ENCODE measurements at places on chromosomes 7 and 10.

DNA sequence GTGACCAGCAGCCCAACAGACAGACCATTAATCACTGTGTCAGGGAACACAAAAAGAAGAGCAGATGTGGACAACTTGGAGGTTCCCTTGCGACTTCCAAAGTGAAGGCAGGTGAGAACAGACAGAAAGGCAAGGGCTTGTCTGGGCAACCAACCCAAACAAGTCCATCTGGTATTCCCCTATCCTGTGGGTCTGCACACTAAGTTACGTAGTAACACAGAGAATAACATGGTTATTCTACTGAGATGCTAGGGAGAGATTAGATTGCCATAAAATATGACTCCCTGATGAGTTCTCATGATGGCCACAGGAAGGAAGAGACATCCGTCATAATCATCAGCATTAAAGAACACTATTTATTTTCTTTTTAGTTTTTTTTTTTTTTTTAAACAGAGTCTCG lies 252.2 kb downstream of the CALN1 start:
- DNase-seq = no peak

DNA sequence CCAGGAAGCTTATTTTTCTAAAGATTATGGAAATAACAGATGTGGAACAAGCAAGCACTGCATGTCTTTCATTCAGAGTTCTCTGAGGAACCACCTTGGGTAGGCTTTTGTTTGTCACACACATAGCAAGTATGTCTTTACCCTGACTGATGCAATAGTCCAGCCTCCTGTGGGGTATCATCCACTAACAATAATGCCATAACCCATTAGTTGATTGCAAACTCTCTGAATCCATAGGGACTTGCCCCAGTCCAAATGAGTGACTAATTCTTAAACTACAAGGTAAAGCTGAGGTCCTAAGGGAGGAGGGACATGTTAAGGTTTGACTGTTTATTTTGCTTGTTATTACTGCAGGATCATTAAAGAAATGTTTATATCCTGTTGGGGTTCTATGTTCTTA lies 151.4 kb upstream of the PRPS1L1 start:
- no peak for DNase-seq

GRCh38 chr10:69801094-69801433 lies 642 bp upstream of the COL13A1 start:
- no peak for DNase-seq

DNA sequence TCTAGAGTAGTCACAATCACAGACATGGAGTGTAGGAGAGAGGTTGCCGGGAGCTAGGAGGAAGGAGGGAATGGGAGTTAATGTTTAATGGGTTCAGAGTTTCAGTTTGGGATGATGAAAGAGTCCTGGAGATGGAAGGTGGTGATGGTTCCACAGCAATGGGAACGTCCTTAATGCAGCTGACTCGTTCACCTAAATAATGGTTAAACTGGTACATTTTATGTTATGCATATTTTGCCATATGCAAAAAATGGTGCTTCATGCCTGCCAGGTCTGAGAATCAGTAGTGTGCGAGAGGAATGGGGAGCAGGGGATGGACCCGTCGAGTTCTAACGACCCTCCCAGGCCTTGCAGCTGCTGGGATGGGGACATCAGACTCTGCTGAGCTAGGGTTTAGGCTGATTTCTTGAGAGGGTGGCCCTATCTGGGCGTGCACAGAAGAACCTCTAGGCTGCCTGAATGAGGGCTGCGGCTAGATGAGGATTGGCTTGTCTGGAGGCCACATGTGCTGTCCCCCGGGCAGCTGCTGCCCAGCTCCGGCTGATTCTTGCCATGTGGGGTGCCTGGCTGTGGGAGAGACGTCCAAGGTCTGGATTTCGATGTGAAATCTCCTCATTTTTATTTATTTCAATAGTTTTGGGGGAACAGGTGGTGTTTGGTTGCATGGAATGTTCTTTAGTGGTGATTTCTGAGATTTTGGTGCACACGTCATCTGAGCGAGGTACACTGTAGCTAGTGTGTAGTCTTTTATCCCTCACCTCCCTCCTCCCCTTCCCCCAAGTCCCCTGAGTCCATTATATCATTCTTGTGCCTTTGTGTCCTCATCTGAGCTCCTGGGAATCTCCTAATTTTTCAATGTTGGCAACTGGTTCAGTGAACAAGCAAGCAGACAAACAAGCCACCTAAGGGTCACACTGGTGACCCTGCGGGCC lies 116.0 kb downstream of the GRK5 start:
- DNase-seq = no peak

DNA sequence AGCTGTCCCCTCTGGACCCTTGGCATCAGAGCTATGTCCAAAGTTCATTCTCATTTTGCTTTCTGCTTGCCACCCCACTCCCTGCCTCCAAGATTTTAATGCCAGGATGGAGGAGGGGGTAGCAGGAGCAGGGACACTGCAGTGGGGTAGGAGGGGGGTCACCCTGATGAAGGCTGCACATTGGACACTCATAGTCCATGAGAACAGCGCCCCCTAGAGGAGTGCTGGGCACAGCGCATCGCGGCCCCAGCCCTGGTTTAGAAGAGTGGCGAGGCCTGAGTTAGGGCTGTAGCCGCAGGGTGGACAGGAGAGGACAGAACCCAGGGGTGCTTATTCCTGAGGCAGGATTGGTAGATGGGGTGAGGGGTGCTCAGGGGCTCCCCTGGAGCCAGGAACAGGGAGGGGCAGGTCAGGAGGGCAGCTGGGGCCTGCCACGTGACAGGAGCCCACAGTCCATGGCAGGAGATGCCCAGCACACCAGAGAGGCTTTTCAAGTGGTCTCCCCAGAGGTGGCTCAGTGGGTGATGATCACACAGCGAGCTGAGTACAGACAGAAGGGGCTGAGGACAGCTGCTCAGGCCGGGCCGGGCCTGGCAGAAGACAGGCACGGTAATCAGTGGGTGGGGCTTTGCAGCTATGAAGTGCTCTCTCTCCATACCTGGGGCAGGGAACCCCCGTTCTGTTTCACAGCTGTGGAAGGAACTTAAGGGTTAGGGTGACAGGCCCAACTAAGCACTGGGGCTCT lies 71.4 kb downstream of the NEURL1 start:
- DNase-seq = no peak

- no peak for DNase-seq
These were observed 83.1 kb downstream of the LHPP start for GRCh38 chr10:124544711-124545110.

- no peak for DNase-seq
These were observed 83.4 kb downstream of the SLC25A13 start for GRCh38 chr7:96238474-96238873.

DNA sequence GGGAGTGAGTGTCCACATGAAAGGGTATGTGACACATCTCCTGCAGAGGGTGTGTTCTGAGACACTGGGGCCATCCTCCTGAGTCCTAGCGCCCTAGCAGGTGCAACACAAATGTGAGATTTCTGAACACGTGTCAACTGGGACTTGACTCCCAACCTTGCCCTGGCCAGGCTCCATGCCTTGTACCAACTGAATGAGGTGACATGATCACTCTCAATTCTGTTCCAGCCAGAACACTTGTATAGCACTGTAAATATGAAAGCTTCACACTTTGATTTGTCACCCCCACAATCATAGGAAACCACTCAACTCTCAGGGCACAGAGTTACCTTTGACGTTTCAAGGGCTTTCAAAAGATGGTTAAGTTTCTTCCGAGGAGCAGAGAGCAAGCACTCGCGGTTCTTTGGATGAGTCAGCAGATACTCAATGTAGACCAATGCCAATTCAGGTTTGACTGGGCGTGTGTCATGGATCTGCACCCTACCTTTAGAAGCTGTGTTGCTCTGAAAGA lies 48.6 kb downstream of the NCAPG2 start:
- DNase-seq = no peak

DNA sequence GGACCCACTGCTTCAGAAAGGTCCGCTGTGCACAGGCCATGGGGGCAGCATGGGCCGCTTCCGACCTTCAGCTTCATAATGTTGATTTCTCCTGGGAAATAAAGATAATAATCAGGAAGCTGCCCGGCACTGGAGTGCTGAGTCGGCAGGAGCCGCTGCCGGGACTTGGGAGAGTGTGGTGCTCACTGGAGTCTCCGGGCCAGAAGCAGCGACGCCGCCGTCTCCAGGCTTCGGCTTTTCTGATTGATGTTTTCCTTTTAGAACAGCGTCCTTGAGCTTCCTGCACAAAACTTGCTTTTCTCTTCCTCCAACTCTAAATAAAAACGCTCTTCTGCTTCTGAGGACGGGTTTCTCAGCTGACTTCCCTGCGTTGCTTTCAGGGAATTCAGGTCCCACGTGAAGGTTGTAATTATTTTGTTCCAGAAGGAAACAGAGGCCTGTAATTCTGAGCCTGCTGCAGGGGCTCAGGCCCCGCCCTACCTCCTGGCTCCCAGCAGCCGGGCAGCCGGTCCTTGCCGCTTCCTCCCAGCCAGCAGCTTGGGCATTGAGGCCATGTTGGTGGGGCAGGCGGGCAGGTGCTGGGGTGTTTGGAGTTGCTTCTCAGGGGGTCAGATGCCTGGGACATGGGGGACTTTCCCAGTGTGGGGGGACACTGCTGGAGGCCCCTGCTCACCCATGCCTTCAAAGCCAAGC lies 14.7 kb downstream of the PWWP2B start:
- no peak for DNase-seq

- no peak for DNase-seq
These were observed 539.1 kb upstream of the FOXK1 start for GRCh38 chr7:4143006-4143405.

DNA sequence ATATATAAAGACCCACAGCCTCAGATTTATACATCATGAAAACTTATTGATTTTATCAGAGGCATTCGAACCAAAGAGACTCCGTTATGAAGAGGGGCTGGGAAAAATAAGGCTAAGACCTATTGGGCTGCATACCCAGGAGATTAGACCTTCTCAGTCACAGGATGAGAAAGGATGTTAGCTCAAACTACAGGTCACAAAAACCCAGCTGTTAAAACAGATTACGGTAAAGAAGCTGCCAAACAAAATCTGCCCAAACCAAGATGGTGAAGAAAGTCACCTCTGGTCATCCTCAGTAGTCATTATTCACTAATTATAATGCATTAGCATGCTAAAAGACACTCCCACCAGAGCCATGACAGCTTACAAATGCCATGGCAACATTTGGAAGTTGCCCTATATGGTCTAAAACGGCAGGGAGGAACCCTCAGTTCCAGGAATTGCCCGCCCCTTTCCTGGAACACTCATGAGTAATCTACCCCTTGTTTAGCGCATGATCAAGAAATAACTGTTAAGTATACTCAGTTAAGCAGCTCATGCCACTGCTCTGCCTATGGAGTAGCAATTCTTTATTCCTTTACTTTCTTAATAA lies 362.5 kb upstream of the PCDH15 start:
- no peak for DNase-seq

DNA sequence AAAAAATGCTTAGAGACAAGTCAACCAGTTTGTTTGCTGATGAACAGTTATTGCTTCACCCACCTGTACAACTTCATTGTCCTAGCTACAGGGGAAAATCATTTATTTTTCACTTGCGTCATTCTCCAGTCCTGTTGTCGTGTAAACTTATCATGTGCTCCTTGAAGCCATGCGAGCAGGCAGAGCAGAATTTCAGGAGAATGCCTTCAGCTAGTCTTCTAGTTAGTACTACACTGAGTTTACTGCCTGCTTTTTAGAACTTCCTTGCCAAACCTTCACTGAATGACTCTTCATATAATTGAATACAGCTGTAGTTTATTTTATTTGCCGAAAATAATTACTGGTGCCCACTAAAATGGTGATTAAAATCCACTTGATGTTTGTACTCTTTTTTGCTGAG lies 15.6 kb downstream of the RPA3 start:
- DNase-seq = no peak

- no peak for DNase-seq
These were observed 202.7 kb downstream of the HDAC9 start for GRCh38 chr7:18698258-18698734.

DNA sequence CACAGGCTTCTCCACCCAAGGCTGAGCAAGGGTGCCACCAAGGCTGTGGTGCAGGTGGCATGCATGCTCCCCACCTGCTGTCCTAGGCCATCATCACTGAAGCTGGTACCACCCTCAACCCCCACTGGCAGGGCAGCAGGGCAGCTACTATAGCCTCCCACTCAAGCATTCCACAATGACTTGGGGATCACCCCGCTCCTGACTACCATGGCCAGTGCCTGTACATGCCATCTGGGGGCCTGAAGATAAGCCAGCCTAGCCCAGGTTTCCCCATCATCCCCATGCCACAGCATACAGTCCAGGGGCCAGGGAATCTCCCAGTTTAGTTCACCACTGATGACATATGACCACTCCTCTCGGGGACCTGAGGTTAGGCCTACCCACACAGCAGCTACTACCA lies 510.9 kb upstream of the LRRTM3 start:
- no peak for DNase-seq

- no peak for DNase-seq
These were observed 1.8 kb upstream of the IGF2BP3 start for GRCh38 chr7:23472046-23472445.

DNA sequence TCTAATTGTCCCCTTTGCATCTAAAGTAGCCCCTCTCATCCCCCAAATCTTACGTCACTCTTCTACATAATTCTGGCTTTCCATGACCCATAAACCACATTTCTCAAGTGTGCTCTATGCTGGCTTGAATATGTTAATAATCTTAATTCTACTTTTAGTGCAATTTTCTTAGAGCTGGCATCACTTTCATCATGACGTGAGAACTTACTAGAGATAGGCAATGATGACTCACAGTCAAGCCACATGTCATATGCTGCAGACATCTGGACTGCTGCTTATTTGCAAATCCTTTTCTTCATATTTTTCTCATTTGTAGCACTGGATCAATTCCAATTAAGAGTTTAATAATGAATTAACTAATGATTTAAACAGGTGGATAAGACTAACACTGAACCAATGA lies 260.7 kb upstream of the PRKCQ start:
- no peak for DNase-seq

DNA sequence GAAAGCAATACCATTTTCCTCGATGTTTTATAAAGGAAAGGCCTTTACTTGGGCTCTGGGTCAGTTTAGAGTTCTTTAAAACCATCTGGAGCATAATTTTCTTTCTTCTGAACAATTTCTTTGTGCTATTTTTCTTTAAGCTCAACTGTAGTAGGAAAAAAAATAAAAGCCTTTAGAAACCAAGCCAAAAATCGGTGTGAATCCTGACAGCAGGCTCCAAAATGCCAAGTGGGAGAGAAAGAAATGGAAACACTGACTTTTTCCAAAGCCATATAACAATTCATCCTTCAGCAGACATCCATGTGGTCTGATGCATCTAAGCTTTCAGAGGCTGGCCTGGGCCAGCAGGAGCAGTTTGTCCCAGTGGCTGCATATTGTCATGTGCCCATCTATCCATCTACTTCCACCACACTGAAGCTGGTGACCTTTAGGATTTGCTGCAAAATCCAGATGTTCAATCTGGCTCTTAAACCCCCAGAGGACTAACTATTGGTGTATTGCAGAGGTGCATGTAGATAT lies 23.0 kb upstream of the ITPRID1 start:
- no peak for DNase-seq

DNA sequence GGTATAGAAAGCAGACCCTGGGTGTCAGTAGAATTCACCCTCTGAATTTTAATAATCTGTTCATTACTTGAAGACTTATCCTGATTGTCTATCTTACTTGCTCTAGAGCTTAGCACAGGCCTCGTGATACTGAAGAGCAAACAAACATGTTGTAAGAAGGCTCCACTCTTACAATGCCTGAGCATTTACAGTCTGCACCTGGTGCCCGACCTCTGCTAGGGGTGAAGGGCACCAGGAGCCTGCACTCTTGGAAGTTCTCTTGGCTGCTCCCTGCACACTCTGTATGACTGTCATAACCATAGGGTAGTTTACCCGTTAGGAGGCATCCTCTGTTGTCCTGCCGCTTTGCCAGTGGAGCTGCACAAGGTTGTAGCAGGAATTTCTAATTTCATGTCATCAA lies 91.3 kb upstream of the NPY start:
- no peak for DNase-seq

Data from smooth muscle cell of the brain vasculature (primary cell).